Suppressor macrophage treated with lipopolysaccharide for 1 hour (primary cell): ENCODE measurements at places on chromosomes 16 and 17.

DNA sequence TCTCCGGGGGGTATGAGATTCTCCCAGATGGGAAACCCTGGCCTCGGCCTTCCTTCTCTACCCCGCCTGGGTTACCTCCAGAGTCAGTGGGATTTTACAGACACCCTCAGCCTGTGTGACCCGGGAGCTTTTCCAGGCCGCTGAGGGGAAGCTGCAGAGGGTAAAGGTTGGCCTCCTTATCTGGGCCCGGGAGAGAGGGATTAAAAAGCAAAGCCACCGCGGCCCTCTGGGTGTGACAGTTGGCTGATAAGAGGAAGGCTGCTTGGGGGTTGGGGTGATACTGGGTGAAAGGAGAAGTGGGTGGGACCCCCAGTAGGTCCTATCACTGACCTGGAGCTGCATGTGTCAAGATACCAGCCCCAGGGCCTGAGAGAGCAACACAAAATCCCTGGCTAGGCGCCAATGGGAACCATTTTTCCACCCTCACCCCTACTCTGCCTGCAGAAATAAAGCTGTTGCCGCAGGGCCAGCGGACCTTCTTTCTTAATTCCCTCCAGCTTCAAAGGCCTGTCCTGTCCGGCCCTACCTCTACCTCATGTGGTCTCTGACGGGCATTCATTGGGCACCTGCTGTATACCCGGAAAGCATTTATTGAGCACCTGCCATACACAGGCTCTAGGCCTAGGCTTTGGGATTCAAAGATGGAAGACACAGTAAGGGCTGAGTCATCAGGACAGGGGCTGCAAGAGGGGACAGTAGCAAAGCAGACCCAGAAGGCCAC, 77.6 kb upstream of the GSE1 start:
- no peak for DNase-seq

GRCh38 chr17:72460711-72461110, 339.9 kb downstream of the SOX9 start:
- DNase-seq: no peak

GRCh38 chr16:4303973-4304372, 11.9 kb upstream of the GLIS2 start:
- no peak for DNase-seq

- DNase-seq: peak; percentile 82
Observed at GRCh38 chr17:57599271-57600045, 145.6 kb downstream of the CCDC182 start.
